ENCODE measurements at places on chromosomes 5 and 9. TPM values are rescaled to one million over a fixed set of nuclear protein-coding genes. Genes with fewer than 3 reads are reported as not detected.

AGTPBP1 gene
- total RNA-seq = 9.0 TPM

C9 gene
- total RNA-seq = not detected

SAPCD2 gene
- 3.4 TPM for total RNA-seq

ISL1 gene
- not detected for total RNA-seq

NEURL1B gene
- total RNA-seq = 1.8 TPM

SLC34A3 gene
- not detected for total RNA-seq

SLC36A2 gene
- total RNA-seq = not detected

Data from IMR-90 (cell line).